ENCODE measurements at places on chromosomes 11 and 22.

DNA sequence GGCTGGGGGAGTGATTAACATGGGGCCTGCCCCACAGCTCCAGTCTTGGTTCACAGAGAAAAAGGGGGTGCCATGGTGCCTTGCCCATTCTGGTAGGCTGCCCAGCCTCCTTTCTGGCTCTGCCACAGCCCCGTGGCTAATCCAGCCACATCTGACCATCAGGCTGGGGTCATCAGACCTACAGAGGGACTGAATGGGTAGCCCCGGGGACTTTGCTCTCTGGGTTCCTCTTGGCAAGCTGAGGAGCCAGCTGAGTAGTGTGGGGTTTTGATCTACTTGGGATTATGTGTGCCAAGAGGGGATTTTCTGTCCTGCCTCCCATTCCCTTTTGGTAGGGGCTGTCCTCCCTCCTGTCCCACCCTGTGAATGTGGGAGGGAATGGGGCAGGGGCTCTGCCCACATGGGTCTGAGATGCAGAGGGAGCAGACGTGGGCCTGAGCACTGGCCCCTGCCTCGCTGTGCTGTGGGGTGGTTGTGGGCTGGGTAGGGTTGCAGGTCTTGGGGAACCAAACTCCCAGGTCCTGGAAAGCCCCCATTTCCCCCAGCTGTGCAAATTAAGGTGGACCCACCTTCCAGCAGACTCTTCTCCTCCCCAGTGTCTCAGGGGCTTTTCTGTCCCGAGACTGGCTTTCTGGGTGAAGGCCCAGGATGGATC is 32.0 kb downstream of the CD82 start:
- no peak for DNase-seq

- DNase-seq = no peak
Measured at GRCh38 chr22:41917375-41917902, 2.6 kb upstream of the SHISA8 start.

DNA sequence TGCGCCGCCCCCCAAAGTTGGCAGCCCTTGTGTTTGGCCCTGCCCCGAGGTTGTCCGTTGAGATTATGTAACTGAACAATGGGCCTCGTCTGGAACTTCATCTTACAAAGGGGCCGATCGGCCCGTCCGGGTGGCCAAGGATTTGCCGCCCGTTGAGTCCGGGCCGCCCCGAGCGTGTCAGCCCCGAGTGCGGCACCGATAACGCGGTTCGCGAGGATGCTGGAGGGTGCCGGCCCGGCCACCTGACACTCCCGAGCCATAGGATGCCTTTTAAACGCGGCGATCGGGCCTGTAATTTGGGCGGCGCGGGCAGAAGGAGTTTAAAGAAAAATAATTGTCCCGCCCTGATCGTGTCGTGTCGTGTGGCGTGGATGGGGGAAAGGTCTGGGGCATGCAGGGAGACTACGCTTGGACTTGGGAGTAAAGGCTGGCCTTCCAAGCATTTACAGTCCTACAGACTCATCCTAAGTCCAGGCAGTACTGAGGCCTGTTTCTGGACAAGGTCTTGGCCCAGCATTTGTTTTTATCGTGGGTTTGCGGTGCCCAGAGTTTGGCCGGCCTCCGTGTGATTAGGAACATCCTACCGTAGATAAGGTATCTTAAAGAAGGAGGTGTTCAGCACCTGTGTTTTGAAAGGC is 1.3 kb downstream of the WEE1 start:
- no peak for DNase-seq

DNA sequence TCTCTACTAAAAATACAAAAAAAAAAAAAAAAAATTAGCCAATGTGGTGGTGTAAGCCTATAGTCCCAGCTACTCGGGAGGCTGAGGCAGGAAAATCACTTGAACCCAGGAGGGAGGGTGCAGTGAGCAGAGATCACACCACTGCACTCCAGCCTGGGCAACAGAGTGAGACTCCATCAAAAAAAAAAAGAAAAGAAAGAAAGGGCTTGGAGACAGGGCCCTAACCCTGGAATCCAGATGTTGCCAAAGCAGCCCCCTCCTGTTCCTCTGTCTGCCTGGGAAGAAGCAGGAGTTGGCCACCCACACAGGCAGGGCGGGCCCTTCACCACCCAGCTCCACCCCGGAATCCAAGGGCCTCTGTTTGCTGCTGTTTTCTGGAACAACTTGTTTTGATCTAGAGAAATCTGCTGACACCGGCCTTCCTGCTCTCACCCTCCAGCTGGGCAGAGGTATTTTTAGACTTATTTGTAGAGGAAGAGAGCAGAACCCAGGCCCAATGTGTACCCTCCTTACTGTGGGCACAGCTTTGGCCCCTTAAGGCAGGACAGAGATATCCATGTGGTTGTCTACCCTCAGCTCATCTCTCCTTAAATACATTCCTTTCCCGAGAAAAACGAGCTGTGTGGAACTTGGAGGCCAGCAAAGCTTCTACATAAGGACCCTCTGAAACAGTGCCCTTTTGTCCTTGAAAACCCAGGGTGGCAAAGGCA is 2.7 kb upstream of the NEAT1 start:
- DNase-seq = peak; percentile 94

DNA sequence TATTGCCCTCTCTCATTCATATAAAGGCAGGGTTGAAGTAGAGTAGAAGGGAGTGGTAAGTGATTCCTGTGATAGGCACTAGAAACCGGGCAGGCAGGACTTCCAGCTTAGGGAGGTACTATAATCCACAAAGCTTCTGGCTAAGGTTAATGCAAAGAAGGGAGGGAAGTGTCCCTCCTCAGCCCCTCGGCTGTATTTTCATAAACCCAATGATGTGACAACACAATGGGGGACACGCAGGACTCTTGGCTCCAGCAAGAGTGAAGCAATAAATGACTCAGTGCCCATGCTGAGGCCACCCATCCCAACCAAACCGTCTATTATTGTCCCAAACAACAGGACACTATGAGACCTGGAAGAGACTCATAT is 90.7 kb downstream of the ETS1 start:
- DNase-seq = no peak

GRCh38 chr11:16832193-16832539 is 93.7 kb downstream of the C11orf58 start:
- no peak for DNase-seq

DNA sequence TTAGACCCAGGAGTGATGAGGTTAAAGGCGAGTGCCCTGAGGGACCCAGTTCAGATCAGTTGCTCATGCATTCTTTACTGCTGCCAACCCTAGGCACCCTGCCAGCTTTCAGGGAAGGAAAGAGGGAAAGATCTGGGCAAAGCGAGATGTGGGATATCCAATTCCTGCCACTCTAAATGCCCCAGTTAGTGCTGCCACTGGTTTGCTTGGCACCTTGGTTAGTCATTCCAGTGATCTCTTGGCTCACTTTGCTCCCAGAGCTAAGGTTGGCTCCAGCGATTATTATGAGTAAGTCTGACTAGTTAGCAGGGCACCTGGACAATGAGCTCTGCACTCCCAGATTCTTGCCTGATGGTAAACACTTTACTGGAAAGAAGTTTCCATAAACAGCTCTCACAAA is 85.0 kb downstream of the INSC start:
- DNase-seq = no peak

DNA sequence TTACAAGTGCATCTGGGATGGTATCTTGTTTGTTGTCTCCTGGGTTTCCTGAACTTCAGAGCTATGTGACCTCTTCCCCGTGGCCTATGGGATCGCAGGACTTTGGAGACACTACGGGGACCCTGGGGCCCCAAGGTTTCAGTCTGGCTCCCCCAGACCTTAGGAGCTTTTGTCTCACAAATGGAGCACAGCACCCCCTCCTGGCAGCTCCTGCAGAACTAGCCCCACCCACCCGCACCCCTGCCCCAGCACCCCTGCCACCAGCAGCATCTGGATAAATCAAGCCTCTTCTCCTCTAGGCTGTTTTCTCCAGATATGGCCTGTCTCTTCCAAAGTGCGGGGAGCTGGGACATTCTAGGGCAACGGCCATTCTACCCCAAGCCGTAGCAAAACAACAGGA is 10.4 kb downstream of the RCOR2 start:
- DNase-seq = no peak

- no peak for DNase-seq
Measured at GRCh38 chr11:134405841-134406240, 6.2 kb downstream of the B3GAT1 start.

DNA sequence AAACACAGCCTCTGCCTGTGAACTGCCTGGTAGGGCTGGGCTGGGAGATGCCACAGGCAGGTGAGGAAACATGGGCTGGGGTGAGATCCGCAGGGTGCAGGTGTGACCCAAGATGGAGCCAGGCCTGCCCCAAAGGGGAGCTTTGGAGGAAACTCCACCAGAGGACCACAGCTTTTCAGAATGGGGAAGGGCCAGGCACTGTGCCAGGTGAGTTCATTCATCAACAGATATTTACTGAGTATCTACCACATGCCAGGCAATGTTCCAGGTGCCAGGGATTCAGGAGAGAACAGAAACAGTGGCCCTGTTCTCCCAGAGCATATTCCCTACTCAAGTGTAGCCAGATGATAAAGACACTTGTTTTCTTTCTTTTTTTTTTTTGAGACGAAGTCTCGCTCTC is 11.2 kb downstream of the RTN4RL2 start:
- DNase-seq = no peak

DNA sequence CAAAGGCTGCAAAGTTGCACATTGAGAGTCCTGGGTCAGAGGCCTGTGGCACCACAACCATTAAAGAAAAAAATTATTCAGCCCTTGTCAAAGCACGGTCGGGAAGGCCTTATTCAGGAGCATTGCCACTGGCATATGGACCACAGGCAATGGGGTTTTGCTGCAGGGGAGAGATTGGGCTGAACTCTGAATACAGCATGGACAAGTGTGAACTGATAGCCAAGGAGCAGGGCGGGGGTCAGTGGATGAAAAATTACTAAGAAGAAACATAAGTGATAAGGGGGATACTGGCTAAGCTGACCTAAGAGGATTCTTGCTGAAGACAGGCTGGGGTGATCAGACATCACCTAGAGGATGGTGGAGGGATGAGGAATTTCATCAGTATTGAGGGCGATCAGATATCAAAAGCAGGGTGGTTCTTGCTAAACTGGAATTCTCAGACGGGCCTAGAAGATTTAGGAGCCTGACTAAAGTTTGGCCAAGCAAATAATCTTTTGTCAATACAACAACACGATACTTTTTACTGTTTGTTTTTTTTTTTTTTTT is 3.3 kb upstream of the DGCR8 start:
- no peak for DNase-seq

GRCh38 chr11:2387266-2387987 is 10.3 kb downstream of the CD81 start:
- no peak for DNase-seq

- DNase-seq = no peak
Measured at GRCh38 chr22:42025421-42025820, 26.8 kb downstream of the WBP2NL start.

GRCh38 chr11:72744474-72744873 is 7.7 kb downstream of the ARAP1 start:
- no peak for DNase-seq

DNA sequence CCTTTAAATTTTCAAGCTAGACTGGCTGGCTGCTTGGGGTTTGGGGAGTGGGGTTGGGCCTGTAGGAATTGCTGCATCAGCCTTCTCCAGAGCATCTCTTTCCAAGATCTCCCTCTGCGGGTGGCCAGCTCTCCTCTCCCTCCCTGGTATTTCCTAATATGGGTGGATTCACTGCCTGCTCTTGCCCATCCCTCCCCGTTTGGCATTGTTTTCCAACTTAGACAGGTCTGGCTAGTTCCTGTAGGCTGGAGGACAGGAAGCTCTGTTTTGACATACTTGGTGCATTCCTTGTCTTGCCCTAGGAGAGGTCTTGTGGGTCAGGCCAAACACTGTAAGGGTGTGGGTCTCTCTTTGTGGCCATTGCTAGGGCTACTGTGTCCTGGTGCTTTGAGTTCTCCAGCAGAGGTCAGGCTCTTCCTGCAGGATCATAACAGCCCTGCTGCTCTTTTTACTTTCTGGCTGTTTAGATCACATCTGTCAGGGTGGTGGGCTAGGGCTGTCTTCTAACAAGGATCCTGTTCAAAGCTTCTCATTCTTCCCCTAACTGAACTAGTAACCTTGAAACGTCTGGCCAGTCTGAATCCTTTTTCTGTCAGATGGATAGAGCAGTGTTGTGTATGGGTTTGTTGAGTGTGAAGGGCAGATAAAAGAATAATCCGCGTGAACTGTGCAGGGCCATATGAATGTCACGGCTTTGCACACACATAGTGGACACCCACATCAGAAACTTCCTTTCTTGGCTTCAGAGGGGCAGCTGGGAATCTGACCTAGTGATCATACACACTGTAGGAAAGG is 18.3 kb upstream of the MICALL1 start:
- no peak for DNase-seq

DNA sequence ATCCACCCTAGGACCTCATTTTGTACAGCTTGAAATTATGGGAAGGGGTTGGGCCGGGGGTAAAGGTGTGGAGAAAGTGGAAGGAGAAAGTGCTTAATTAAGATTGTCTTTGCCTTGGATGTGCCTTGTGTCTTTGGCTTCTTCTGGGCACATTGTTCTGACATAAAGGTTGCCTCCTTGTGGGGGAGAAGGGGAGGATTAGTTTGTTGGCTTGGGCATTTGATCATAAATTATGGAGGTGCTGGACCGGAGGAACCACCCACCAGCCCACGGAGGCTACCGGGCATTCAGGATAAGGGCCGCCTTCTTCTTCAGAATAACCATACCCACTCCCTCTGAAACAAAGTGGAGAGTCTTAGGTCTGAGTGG is 1.3 kb downstream of the PAFAH1B2 start:
- DNase-seq = peak; percentile 58

GRCh38 chr11:69734841-69735240 is 31.0 kb upstream of the FGF19 start:
- DNase-seq = no peak

DNA sequence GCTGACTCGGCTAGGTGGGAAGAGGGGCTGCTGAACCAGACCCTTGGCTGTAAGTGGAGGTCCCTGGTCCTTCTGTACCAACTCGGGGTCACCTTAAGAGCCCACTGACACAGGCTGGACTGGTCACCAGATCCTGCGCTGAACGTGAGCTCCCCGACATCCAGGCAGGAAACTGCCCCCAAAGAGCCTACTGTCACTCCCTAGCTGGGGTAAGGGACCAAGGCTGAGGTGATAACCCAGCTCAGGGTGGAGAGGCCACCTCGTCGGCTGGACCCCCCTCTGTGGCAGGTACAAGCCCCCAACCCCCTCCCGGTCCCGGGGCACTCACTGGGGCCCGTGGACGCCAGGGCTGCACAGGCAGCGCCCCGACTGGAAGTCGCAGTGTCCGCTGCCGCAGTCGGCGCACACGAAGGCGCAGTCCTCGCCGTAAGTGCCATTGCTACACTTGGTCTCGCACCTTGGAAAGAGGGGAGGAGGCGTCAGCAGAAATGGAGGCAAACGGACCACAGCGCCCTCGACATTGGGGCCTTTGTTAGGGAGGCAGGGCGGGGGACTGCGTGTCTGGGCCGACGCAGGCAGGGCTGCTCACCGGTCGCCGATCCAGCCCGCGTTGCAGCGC is 7.4 kb downstream of the SCARF2 start:
- no peak for DNase-seq
